CD4-positive, CD25-positive, alpha-beta regulatory T cell (primary cell): ENCODE measurements at places on chromosomes 5 and 9. TPM values are rescaled to one million over a fixed set of nuclear protein-coding genes. Genes with fewer than 3 reads are reported as not detected.

The DOK3 gene
- total RNA-seq: 1.5 TPM

The FRMD3 gene
- 2.8 TPM for total RNA-seq

The ITGA2 gene
- total RNA-seq: 0.42 TPM

The PCDHA11 gene
- not detected for total RNA-seq

The RAB3C gene
- total RNA-seq: not detected

The FBN2 gene
- total RNA-seq: not detected

The GRIA1 gene
- not detected for total RNA-seq

The NUTM2F gene
- total RNA-seq: not detected

The ANKRD18B gene
- not detected for total RNA-seq

The FAM153A gene
- total RNA-seq: 31.8 TPM

The CDH18 gene
- total RNA-seq: not detected

The BSPRY gene
- 0.57 TPM for total RNA-seq

The RGMB gene
- 27.9 TPM for total RNA-seq

The TMC1 gene
- total RNA-seq: not detected

The ZNG1F gene
- total RNA-seq: 4.4 TPM

The SNAPC4 gene
- 13.3 TPM for total RNA-seq

The PCDHGC5 gene
- not detected for total RNA-seq

The CTXN3 gene
- total RNA-seq: not detected

The PPP3R2 gene
- not detected for total RNA-seq

The FOXD4L5 gene
- not detected for total RNA-seq

The OCLN gene
- total RNA-seq: 1.4 TPM

The TXNDC8 gene
- not detected for total RNA-seq

The PDE6A gene
- not detected for total RNA-seq

The DRD1 gene
- not detected for total RNA-seq

The WDR38 gene
- total RNA-seq: not detected

The TAF11L10 gene
- not detected for total RNA-seq

The BHMT2 gene
- not detected for total RNA-seq

The IL4 gene
- total RNA-seq: 2.1 TPM

The NUTM2G gene
- not detected for total RNA-seq

The MZB1 gene
- 2.2 TPM for total RNA-seq

The MRRF gene
- 23.0 TPM for total RNA-seq

The EQTN gene
- total RNA-seq: not detected

The DOCK2 gene
- total RNA-seq: 354 TPM

The CD274 gene
- total RNA-seq: 7.0 TPM

The THBS4 gene
- total RNA-seq: not detected

The LARP1 gene
- total RNA-seq: 122 TPM

The HRH2 gene
- total RNA-seq: 7.0 TPM
